Stimulated activated CD4-positive, alpha-beta T cell treated with anti-CD3 and anti-CD28 coated beads, TNF-alpha, amount 100 ng/mL, for 1 hour (primary cell): ENCODE measurements at places on chromosomes 7 and 10.

- DNase-seq = no peak
Observed at GRCh38 chr7:1388703-1389335, 70.5 kb downstream of the MICALL2 start.

DNA sequence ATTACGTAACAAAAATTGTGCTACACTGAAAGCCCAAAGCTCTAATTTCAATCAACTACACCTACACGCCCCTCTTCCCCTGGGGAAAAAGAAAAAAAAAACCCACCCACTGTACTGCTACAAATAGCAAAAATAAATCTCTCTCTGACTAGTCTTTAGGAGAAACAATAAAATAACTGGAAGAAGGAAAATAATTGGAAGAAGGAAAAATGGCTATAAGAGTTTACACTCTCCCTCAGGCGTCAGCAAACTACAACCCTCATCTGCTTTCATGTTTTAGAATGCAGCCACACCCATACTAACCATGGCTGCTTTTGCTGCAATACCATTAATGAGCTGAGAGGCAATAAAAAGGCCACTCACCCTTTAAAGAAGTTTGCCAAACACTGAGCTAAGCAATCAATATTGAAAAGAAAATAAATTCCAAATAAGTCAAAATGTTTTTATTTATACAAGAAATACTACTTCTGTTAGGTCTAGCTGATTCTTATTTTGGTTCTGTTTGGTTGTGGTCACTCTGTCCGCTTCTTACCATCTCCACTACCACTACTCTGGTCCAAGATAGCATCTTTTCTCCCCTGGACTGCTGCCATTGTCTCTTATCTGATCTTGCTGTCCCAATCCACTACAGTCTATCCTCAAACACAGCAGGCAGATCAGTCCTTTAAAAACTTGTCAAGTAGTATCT is 3.8 kb downstream of the MINDY3 start:
- no peak for DNase-seq

DNA sequence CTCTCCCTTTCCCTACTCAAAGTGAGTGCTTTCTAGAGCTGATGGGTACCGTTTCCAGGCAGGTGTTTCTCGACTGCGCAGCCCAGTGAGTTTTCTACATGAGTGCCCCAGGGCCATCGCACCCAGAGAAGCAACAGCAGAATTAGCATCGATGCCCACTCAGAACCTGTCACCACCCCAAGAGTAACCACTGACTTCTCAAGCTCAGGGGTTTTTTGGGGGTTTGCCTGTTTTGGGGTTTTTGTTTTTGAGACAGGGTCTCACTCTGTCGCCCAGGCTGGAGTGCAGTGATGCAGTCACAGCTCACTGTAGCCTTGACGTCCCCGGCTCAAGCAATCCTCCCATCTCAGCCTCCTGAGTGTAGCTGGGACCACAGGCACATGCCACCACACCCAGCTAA is 25.7 kb downstream of the SNX8 start:
- DNase-seq = no peak

- DNase-seq = no peak
Observed at GRCh38 chr7:141495057-141495456, 56.2 kb upstream of the AGK start.

- no peak for DNase-seq
Observed at GRCh38 chr7:22781230-22781711, 41.4 kb downstream of the TOMM7 start.

DNA sequence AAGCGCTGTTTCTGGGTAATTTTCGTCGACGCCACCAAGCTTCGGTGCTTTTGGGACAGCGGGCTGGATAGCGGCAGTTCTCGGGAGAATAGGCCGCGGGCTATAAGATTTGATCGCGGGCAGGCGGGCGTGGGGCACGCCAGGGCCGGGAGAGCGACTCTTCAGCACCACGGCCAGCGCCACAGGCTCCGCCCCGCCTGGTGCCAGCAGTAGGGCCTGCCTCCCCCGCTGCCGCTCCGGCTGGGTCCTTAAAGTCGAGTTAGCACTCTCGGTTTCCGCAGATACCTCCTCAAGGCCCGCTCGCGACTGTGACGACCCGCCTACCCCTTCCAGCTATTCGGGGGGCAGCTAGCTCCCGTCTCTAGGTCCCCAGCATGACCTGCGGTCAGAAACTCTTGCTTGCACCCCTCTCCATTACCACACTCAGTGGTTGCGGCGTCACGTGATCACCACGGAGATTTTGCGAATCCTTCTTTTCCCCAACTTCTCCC is 9.4 kb downstream of the NXPH1 start:
- DNase-seq = peak; percentile 29

- DNase-seq = no peak
Observed at GRCh38 chr7:79176859-79177477, 276.5 kb downstream of the MAGI2 start.

DNA sequence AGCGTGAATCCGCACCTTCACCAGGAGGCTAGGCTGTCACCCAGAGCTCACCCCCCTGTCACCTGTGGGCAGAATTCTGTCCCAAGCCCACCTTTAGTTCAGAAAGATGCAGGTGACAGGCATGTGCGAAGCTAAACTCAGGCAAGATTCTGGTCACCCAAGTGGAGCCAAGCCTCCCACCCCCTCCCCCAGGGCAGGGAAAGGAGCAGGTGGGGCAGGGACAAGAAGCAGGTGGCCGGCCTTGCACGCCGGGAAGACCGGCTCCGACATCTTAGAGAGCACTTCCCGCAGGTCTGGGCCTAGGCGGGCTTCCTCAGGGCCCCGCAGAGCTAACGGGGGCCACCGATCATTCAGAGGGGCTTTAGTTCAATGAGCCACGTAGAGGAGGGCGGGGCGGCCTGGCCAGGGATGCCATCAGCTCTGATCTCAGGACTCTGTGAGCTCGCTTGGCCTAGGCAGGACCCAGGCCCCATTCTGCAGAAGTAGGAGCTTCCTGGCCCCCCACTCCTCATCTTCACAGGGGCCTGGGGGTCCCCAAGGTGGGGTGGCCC is 19.9 kb downstream of the UNCX start:
- DNase-seq = no peak

DNA sequence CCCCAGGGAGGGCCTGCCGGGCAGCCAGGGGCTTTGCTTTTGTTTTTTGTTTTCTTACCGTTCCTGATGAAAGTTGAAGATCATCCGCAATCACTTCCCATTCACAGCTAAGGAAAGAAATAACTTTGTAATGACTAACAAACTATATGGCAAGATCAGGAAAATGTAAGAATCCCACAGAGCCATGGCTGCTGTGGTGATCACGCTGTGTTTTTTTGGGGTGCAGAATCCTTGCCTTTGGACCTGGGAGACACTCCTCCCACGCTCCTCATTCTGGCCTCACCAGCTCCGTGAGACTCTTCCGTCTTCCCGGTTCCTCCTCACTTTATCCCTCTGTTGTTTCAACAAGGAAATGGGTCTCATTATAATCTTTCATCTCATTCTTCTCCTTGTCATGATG is 443.0 kb upstream of the MGMT start:
- no peak for DNase-seq

DNA sequence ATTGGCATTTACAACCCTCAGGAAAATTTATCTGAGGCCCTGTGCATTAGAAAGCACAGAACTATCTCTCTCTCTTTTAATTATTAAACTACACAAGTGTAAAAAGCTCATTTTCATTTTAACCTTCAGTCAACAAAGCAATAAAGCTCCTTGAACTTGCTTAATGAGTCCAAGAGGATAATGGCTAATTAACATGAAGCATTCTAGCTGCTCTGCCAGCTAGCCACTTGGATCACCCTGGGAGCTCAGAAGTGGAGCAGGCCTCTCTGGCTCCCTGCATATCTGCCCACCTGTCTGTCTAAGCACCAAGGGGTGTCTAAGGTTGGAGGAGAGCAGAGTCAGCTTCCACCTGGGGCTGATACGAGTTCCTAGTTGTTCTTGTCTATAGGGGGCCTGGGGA is 56.0 kb upstream of the SLC35G1 start:
- DNase-seq = no peak

DNA sequence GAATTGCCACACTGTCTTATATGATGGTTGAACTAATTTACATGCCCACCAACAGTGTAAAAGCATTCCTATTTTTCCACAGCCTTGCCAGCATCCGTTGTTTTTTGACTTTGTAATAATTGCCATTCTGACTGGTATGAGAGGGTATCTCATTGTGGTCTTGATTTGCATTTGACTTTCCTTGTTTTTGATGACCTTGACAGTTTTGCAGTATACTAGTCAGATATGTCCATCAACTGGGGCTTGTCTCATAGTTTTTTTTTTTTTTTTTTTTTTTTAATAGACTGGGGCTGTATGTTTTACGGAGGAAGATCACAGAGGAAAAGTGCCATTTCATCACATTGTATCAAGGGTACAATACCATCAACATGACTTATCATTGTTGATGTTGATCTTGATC is 220.6 kb downstream of the ANK3 start:
- DNase-seq = no peak

GRCh38 chr7:84393786-84394185 is 199.2 kb upstream of the SEMA3A start:
- DNase-seq = no peak

GRCh38 chr10:20094226-20094976 is 278.2 kb downstream of the PLXDC2 start:
- no peak for DNase-seq

GRCh38 chr7:5699467-5700384 is 81.7 kb downstream of the RNF216 start:
- DNase-seq = peak; percentile 36

- DNase-seq = no peak
Observed at GRCh38 chr10:96648297-96648696, 61.5 kb upstream of the TM9SF3 start.

DNA sequence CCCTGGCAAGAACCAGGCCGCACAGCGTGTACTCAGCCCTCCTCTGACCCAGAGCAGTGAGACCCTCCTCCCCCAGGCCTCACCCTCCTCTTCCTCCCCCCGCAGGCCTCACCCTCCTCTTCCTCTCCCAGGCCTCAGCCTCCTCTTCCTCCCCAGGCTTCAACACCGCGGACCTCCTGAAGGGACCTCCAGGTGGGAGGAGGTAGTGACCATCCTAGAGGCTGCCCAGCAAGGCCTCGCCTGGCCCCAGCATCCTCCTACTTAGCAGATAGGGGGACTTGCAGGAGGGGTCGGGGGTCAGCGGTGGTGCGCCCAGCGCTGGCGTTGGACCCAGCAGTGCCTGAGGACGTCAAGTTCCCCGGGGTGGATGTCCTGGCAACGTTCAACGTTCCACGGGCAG is 270.8 kb downstream of the ELFN1 start:
- no peak for DNase-seq

- DNase-seq = no peak
Observed at GRCh38 chr7:63008366-63008765, 990.3 kb upstream of the ZNF722 start.

DNA sequence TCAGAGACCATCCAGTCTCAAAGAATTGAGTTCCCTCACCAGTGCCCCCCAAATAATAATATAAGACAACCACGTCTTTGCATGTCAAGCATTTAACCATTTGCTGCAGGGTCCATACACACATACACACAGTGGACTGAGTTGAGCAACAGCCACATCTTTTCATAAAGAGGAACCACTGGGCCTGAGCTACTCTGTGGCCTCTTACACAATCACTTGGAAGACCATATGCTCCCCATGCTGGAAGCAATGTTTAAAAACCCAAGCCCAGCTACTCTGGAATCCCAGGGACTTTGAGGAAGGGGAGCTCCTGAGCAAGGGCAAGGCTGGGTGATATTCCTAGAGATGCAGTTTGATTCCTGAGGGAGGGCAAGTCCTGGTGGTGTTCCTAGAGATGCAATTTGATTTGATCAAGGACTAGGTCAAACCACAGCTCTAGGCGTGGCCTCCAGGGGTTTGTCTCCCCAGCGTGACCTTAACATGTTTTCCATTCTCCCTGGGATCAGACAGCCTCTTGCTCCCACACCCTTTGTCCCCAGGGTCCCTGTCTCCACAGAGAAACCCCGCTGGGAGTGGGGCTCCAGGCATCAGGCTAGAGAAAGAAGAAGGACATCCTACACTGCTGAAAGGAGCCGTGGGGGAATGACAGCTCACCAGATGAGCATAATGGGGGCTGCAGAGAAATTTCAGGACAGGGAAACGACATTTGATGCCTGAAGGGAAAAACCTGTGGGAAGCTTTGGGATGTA is 376.2 kb upstream of the MGMT start:
- no peak for DNase-seq

DNA sequence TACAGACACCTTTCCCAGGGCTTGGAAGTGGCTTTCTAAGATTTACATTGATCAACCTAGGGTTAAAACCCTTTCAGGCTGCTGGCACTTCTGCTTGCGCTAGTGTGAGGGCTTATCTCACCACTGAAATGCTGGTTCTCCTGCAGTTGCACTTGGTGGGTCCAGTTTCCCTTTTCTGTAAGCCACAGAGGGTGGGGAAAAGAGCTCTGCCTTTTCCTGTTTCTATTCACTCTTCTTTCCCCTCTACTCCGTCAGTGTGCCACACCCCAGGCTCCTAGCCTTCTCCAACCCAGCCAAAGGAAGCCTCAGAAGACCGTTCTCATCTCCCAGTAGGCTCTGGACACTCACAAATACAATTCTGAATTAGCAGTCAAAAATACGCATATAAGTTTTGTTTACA is 19.0 kb upstream of the CAPZA2 start:
- no peak for DNase-seq

DNA sequence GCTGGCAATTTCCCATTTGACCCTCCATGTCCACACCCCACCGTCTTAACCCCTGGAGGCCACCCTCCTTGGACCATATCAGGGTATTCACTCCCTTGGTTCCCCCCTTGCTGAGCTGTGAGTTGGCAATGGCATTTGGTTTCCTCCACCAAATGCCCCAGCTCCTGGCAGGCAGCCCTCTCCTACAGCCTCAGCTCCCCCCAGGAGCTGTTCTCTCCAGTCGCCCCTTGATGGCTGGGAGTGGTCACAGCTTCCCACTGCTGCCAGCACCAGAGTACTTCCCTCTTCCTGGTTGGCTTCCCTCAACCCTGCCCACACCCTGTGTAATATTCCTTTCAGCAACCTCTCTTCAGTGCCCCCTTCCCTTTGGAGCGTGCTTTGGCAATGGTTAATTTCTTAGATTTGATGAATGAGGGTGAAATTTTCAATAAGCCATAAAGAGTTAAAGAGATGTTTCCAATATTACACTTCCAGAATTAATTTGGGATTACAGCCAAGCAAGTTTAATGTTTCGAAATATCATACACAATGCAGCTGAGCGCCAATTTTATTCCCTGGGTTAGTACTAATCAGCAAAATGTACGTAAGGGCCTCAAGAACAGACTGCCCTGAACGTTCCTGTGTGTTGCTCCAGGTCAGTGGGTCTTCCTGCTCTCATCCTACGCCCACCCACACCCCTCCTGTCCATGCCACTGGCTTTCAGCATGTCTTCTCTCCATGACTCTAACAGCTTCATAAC is 207.1 kb upstream of the NFE2L3 start:
- DNase-seq = no peak

GRCh38 chr7:92778972-92779371 is 57.4 kb downstream of the CDK6 start:
- DNase-seq = no peak
